M059J (cell line): ENCODE measurements at places on chromosomes 5 and 9. TPM values are rescaled to one million over a fixed set of nuclear protein-coding genes. Genes with fewer than 3 reads are reported as not detected.

FBP2 gene
- total RNA-seq: not detected in 2 replicates

- DNase-seq: no peak
Measured at GRCh38 chr5:169812786-169813185, 167.5 kb downstream of the INSYN2B start.

- no peak for DNase-seq
Measured at GRCh38 chr5:171310212-171310818, 1.3 kb downstream of the TLX3 start.

- peak; percentile 54 for DNase-seq
Measured at GRCh38 chr9:124128568-124129166, 117.1 kb downstream of the LHX2 start.

DNA sequence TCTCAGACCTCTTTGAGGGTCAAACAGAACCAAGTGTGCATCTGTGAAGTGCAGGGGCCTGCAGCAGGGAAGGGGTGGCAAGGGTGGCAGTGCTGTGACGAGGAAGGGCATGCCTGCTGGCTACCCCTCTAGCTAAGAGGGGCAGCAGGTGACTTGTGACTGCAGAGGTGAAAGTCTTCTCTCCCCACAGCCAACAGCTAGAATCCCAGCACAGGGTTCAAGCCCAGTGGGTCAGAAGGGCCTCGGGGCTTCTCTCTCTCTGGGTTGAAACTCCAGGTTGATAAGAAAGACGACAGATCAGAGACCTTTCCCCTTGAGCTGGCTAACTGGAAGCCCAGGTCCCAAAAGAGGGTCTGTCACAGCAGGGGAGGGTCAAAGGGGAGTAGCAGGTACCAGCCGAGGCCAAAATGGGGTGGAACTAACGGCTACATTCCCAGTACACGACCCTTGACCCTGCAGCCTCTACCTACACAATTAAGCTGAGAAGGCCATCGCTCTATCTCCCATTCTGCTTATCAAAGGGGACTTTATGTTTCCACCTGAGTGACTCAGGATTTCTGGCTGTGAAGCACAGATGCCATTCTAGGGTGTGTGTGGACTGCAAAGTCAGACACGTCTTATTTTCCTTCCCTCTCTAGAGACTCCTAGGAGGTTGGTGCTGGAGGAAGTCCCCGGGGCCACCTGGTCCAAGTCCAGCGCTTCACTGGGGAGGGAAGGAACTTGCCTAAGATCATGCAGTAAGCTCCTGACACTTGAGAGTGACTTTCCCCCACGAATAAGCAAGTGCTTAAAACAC is 14.6 kb downstream of the ANKS6 start:
- no peak for DNase-seq

GRCh38 chr5:102119252-102119651 is 176.8 kb downstream of the SLCO4C1 start:
- peak; percentile 41 for DNase-seq

DNA sequence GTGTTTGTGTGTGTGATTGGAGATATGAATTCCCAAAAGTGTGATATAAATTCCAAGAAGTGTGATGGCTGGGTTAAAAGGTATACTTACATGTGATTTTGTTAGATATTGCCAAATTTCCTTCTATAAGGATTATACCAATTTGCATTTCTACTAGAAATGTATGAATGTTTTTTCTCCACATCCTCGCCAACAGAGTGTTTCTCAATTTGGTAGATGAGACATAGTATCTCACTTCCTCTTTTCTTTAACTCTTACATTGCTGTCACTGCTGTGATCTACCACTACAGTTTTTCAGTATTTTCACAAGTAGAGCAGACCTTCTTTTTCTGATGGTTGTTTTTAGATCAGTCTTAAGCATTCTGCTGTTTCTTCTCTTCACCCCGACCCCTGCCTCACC is 111.3 kb downstream of the FER start:
- no peak for DNase-seq
